ENCODE measurements at places on chromosomes 11 and 22.
A peak's percentile ranks its signal among the peaks of the same experiment; 100 is the strongest.

GRCh38 chr11:45275828-45276227 is 10.3 kb downstream of the SYT13 start:
- no peak for DNase-seq

DNA sequence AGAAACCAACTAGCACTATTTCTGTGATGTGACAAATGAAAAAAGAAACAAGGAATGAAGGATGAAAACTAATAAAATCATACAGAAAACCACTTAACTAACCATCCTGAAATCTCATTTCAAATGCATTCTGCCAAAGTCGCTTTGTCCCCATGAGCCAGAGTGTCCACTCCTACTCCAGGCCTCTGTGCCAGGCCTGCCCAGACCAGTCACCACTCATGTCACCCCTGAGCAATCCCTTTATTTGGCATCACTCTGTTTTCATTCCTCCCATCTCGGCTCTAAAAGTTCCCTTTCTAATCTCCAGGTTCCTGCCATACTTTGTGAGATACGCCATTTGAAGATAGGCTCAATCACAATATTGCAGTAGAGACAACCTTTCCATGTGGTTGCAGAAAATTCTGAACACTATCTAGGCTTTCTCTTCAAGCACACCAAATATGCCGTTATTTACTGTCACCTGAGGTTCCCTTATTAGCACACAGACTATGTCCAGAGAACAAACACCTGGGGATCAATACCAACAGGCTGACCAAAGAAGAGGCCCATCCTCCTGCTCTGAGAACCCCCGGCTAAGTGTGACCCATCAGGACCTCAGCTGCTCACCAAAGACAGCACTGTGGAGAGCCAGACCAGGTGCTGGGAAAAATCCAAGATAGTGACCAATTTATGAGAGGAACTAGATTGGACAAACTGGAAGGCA is 202.4 kb downstream of the LARGE1 start:
- DNase-seq, result no peak

DNA sequence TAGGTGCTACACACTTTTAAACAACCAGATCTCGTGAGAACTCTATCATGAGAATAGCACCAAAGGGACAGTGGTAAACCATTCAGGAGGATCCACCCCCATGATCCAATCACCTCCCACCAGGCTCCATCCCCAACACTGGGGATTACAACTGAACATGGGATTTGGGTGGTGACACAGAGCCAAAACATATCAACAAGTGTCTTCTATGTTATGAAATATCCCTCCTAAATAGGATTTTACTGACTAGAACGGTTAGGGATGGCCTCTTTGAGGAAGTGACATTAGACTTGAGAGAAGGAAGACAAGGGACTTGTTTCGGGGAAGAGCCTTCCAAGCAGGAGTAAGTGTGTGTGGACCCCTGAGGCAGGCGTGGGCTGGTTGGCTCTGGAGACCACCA is 11.9 kb upstream of the MRPL11 start:
- DNase-seq, result no peak

GRCh38 chr11:3204141-3205015 is 14.2 kb downstream of the MRGPRG start:
- DNase-seq, result no peak

GRCh38 chr11:57703341-57703740 is 8.7 kb downstream of the MED19 start:
- DNase-seq, result no peak

DNA sequence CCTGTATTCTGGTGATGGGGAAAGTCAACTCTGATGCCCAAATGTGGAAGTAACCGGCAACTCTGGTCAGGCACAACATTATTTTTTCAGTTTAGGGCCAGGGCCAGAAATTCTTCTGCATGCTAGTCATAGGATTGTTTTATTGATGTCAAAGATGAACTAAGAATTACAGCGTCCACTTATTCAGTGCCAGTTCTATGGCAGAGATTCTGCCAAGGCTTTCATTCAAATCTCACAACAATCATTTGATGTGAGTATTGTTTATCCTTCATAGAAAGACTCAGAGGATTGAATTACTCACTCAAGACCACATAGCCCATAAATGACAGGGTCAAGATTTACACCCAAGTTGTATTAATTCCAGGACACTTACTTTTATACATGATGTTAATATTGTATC is 87.7 kb downstream of the TMPRSS5 start:
- no peak for DNase-seq

DNA sequence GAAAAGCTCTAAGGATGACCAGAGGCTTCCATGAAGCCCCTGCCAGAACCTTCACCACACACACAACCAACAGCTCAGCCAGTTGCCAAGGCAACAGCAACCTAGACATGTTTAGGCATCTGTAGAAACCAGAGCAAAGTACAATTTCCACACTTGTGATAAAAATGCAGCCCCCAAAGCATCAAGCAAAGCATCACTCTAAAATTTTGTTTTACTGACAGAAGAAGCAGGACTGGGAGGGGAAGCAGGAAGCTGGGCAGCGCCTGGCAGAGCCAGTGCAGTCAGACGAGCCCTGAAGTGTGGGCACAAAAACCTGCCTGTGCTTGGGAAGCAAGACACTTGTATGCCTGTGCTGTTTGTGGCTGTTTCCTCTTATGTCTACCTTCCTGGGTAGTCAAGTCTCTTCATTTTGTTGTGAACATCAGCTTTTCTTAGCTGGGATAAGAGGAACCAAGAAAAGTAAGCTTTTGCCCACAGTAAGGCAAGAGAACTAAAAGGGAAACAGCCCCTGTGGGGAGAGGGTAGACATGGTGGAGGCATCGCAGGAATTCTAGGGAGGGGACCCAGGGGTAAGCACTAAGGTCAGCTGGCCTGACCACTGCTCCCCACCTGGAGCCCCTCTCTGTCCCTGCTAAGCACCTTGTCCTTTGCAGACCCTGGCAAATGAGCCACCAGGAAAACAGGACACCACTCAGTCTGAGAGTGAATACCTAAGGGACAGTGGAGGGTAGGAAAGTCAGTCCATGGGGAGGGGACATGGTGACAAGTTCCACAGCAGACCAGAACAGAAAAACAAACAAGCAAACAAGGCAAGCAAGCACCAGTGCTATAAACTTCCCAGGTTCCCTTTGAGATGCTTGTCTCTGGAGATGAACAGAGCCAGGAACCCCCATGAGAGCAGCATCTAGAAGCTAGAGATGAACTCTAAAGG is 13.4 kb downstream of the PACSIN2 start:
- no peak for DNase-seq

- no peak for DNase-seq
Measured at GRCh38 chr22:29031227-29032011, 30.2 kb downstream of the C22orf31 start.

DNA sequence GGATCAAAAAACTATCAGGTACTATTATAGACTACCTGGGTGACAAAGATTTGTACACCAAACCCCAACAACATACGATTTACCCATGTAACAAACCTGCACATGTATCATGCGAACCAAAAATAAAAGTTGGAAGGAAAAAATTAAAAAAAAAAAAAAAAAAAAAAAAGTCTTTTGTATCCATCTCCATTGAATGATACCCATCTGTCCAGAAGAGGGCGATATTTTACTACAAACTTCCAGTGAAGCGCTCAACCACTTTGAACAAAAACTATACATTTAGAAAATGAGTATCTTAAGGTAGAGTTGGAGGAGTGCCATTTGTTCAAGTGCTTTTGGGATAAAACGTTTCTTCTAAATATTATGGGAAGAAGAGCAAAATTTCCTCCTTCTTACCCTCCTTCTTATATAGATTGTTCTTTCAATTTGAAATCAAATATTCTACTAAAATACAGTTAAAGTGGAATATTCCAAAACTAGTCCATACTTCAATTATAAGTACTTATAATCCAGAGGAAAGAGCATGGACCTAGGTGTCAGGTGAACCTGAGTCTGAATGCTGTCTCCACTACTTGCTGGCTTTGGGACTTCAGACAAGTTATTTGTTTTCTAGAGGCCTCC is 23.3 kb downstream of the ARL14EP start:
- no peak for DNase-seq

GRCh38 chr11:64919627-64920026 is 2.6 kb upstream of the ATG2A start:
- DNase-seq, result no peak

- DNase-seq, result no peak
Measured at GRCh38 chr11:117980720-117981119, 5.5 kb upstream of the IL10RA start.

- no peak for DNase-seq
Measured at GRCh38 chr22:42637555-42637954, 2.8 kb downstream of the ATP5MGL start.

DNA sequence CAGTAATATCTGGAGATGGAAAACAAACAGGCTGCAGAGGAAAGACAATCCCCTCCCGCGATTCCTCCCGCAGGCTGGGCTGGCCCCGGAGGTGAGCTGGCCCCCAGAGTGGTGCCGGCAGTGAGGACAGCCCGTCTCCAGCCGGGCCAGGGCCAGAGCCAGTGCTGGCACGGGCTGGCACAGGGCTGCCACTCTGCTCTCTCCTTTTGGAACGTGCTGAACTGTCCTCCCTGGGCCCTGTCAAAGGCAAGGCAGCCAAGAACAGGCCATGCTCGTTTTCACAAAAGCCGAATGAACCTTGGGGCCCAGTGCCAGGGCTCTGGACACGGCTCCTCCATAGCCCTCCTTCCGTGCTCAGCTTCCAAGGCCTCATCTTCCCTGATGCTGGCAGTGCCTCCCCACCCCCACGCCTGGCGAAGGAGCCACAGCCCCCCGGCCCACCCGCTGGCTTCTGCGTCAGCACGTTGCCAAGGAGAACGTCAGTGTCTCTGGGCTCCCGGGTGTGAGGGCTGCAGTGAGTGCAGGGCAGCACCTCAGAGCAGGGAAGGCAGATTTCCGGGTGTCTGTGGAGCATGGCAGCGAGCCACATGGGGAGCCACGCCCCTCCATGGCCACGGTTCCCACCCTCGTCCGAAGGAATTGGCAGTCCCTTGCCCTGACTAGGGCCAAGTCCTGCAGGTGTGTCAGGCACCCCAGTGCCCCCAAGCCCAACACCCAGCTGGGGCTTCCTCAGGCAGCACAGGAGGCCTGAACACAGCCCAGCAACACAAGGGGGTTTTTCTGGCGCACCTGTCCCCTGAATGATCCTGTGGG is 28.6 kb downstream of the GNAZ start:
- DNase-seq, result no peak

- no peak for DNase-seq
Measured at GRCh38 chr11:34940026-34940677, 23.7 kb downstream of the PDHX start.

DNA sequence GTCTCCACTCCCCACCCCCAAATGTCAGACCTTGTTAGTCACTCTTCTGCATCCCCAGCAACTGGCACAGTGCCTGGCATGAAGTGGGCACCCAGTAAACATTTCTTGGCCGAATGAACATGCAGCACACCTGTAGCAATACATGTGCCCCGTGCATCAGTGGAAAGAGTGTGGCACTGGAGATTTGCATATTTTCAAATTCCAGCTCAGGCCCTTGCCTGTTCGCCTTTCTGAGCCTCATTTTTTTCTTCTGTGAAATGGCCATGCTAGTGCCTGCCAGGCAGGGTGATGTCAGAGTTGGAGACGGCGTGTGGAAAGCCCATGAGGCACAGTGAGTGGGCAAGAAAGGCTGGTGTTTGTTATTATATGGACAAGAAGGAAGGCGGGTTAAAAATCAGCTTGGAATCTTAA is 38.7 kb downstream of the CD82 start:
- no peak for DNase-seq

DNA sequence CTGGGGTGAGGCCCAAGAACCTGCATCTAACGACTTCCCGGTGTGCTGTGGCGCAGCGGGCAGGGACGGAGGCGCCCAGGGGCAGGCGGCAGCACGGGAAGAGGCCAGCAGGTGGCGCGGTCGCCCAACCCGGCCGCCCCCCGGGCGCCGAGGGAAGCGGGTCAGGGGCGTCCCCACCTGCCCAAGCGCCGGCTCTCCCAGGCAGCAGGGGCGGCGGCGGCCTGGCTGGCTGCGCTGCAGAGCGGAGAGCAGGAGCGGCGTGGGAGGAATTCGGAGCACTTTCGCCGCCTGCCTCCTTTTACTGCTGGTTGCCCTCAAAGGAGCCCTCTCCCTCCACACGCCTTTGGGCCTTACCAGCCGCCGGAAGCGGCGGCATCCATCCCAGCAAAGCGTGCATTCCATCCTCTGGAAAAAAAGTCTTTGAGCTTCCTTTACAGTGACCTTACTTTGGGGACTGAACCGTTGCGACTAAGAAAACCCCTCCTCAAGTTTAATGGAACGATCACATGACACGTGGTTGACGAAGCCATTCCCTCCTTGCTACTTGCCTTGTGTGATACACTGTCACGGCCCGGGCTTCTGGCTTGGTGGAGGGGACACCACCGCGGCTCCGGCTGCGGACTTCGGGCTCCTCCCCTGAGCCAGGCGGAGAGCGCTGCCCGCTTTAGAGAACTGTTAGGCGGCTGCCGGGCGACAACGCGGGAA is 106.8 kb upstream of the CLMP start:
- peak; percentile 51 for DNase-seq

GRCh38 chr22:19358703-19359553 is 67.4 kb upstream of the CLTCL1 start:
- DNase-seq, result no peak

All from stimulated activated CD8-positive, alpha-beta memory T cell treated with anti-CD3 and anti-CD28 coated beads, Interleukin-7, amount 100 ng/mL, for 4 hours (primary cell).